ENCODE measurements at places on chromosomes 5 and 9. TPM values are rescaled to one million over a fixed set of nuclear protein-coding genes. Genes with fewer than 3 reads are reported as not detected.

DNA sequence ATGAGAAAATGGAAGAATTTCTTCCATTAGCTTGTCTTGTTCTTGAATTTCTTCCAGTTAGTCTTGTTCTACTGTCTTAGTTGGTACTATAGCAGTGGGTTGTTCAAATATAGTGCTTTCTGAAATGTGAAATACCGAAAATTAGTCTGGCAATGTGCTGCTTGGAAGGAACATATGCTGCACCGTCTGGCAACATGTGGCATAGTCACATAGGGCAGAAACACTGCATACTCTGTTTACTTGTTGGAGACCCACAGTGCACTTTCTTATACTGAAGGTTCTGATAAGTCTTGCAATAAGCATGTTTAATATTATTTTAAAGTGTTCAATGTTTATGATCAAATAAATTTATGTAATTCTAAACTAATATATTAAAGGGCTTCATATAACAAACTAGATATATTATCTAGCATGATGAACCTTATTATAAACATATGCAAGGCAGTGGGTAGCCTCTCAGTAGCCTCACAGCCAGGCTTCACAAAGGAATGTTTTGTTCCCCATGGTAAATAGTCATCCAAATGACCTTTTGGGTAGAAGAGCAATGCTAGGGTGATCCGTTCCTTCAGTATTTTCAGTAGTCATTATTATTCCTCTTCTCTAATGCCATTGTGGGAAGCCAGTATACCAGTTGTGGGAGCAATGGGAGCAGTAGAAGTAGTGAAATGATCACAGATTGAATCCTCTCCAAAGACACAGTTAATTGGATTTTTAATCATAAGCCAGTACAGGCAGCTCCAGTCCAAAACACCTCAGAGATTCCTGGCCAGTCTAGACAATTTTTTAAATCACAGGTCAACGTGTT is 1106.7 kb downstream of the DTWD2 start:
- H3K27me3 ChIP-seq, result no peaks in the 10 kb centered on the region
- no peak for DNase-seq
- H3K36me3 ChIP-seq, result no peaks in the 10 kb centered on the region
- H3K4me1 ChIP-seq, result peaks cover 7% of the 10 kb centered on the region

PPP1R26 gene
- 50.2 TPM for total RNA-seq

PCDHGA3 gene
- 0.80 TPM for total RNA-seq

FCN1 gene
- not detected for total RNA-seq

DNA sequence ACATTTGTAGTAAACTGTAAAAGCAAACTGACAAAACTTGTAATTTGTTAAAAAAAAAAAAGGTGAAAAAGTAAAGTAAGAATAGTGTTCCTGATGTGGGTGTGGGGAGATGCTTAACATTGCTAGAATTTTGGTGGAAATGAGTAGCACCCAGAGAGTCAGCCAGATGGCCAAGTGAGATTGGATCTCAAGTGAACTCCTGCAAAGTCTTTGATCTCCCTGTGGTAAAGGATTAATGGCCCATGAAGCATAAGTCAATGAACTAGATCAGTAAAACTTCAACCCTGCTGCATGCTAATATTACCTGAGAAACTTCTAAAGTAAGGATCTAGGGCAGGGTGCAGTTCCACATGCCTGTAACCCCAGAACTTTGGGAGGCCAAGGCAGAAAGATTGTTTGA is 19.0 kb upstream of the FAM169A start:
- no peaks in the 10 kb centered on the region for H3K27me3 ChIP-seq
- no peaks in the 10 kb centered on the region for H3K36me3 ChIP-seq
- no peak for DNase-seq
- H3K4me1 ChIP-seq, result peaks cover 1% of the 10 kb centered on the region
- no peak overlapping the region for H3K27ac ChIP-seq

GAS1 gene
- 4.0 TPM for total RNA-seq

GRCh38 chr5:90162324-90162723 is 247.2 kb downstream of the CETN3 start:
- H3K27me3 ChIP-seq, result no peaks in the 10 kb centered on the region
- no peaks in the 10 kb centered on the region for H3K36me3 ChIP-seq
- no peaks in the 10 kb centered on the region for H3K4me1 ChIP-seq
- H3K27ac ChIP-seq, result no peak overlapping the region

GRCh38 chr9:87816036-87816435 is 66.6 kb upstream of the SPATA31E1 start:
- H3K27me3 ChIP-seq, result peaks cover 8% of the 10 kb centered on the region
- H3K36me3 ChIP-seq, result no peaks in the 10 kb centered on the region
- DNase-seq, result no peak
- no peak overlapping the region for H3K27ac ChIP-seq

GPR151 gene
- not detected for total RNA-seq

DNA sequence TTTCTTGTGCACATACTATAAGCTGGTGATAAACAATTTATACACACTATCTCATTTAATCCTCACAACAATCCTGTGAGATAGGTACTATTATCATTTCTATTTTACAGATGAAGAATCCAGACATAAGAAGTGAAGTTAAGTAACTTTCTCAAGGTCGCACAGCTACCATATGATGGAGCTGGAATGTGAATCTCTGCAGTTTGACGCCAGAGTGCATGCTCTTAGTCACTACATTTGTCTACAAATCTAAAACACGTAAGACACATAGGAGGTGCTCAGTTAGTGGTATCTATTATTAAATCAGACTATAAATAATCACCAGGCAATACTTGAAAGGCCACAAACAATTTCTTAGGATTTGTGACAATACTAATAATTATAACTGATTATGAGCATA is 45.0 kb upstream of the CDKN2B start:
- no peaks in the 10 kb centered on the region for H3K36me3 ChIP-seq
- H3K4me3 ChIP-seq, result no peak overlapping the region
- no peaks in the 10 kb centered on the region for H3K27me3 ChIP-seq
- no peaks in the 10 kb centered on the region for H3K4me1 ChIP-seq
- no peak for DNase-seq
- H3K27ac ChIP-seq, result no peak overlapping the region

GRCh38 chr9:2755285-2755684 is 38.0 kb downstream of the KCNV2 start:
- peaks cover 28% of the 10 kb centered on the region for H3K36me3 ChIP-seq
- DNase-seq, result no peak
- H3K4me1 ChIP-seq, result peaks cover 5% of the 10 kb centered on the region

- DNase-seq, result no peak
- no peak overlapping the region for H3K27ac ChIP-seq
- peaks cover 12% of the 10 kb centered on the region for H3K4me1 ChIP-seq
- H3K27me3 ChIP-seq, result no peaks in the 10 kb centered on the region
These were observed 43.9 kb downstream of the OSTF1 start for GRCh38 chr9:75132244-75132643.

DNA sequence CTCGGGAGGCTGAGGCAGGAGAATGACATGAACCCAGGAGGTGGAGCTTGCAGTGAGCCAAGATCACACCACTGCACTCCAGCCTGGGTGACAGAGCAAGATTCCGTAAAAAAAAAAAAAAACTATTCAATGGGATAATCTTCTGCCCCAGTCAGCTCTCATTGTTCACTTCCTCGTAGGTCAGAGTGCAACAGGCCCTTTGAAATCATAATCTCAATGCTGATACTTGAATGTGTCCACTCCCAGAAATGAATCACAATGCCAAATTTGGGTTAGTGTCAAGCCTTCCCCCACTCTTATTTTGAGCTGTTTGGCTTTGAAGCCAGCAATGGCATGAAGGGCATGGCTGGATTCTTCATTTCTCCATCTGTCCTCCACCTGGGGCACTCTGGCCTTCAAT is 610.3 kb upstream of the KLF4 start:
- peaks cover 1% of the 10 kb centered on the region for H3K4me1 ChIP-seq
- peaks cover 63% of the 10 kb centered on the region for H3K27me3 ChIP-seq
- DNase-seq, result no peak
- no peak overlapping the region for H3K27ac ChIP-seq

All from progenitor cell of endocrine pancreas (in vitro differentiated cells).